ENCODE measurements at places on chromosomes 2 and 18. TPM values are rescaled to one million over a fixed set of nuclear protein-coding genes. Genes with fewer than 3 reads are reported as not detected.

Gene RSAD2
- 1.2 TPM for total RNA-seq

Gene COBLL1
- 4.3 TPM for total RNA-seq

Gene TFPI
- total RNA-seq: 64.8 TPM

Gene CCT4
- total RNA-seq: 77.0 TPM

Gene MAPK4
- 2.4 TPM for total RNA-seq

Gene GPR17
- total RNA-seq: 0.20 TPM

Gene NEURL3
- not detected for total RNA-seq

Gene FHL2
- total RNA-seq: 14.9 TPM

Gene TSHZ1
- 7.6 TPM for total RNA-seq

Gene KIF1A
- not detected for total RNA-seq

DNA sequence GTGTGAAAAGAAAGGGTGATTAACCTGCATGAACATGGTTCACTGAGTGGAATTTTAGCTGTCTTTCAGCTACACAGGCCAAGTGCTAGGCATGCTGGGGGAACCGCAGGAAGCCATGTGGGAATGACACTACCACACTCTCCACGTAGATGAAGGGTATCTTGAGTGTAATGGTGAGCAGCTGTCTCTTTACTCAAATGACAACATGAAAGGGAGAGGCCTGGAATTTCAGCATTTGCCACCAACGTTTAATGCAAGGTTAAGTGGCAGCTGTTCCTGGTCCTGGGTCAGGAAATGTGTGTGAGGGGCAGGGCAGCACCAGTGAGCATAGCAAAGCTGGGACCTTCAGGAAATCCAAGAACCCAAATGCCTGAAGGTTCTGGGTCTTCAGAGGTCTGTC is 588.4 kb downstream of the SLC4A3 start:
- no peak for DNase-seq
- no peaks in the 10 kb centered on the region for H3K27me3 ChIP-seq
- no peaks in the 10 kb centered on the region for H3K36me3 ChIP-seq
- H3K4me1 ChIP-seq: no peaks in the 10 kb centered on the region
- no peak overlapping the region for H3K27ac ChIP-seq
- H3K4me3 ChIP-seq: no peak overlapping the region

DNA sequence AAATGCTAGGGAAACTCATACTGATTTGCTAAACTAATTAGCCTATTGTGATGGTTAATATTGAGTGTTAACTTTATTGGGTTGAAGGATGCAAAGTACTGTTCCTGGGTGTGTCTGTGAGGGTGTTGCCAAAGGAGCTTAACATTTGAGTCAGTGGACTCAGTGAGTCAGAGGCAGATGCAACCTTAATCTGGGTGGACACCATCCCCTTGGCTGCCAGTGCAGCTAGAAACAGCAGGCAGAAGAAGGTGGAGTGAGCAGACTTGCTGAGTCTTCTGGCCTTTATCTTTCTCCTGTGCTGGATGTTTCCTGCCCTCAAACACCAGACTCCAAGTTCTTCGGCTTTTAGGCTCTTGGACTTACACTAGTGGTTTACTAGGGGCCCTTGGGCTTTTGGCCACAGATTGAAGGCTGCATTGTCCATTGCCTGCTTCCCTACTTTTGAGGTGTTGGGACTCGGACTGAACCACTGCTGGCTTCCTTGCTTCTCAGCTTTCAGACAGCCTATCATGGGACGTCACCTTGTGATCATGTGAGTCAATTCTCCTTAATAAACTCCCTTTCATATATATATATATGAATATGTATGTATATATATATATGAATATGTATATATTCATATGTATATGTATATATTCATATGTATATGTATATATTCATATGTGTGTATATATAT is 69.7 kb downstream of the RPRM start:
- no peaks in the 10 kb centered on the region for H3K4me1 ChIP-seq
- no peak overlapping the region for H3K4me3 ChIP-seq
- H3K27ac ChIP-seq: no peak overlapping the region
- no peaks in the 10 kb centered on the region for H3K36me3 ChIP-seq

DNA sequence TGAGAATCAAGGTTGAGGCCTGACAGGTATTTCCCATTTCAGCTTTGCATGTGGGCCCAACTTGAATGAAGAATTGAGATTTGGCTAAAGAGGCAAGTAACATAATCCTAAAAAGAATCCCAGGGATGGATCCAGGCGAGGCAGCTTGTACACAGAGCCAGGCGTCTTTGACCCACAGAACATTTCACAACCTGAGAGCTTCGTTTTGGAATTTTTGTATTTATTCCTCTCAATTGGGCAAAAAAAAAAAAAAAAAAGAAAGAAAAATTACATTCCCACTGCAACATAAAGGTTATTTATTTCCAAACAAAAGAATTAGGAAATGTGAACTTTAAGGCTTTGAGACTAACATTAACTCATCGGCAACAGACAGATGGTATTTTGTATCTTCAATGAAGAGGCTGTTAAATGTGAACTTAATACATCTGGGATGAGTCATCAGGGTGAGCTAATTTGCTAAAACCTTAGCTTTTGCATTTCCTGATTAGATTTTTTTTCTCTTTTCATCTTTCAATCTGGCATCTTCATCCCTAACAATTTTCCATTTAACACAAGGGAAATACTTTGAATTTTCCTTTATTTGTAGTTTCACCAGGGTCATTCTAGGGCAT is 478.5 kb upstream of the TNP1 start:
- H3K27ac ChIP-seq: peak overlapping the region; percentile 47
- no peaks in the 10 kb centered on the region for H3K27me3 ChIP-seq
- no peaks in the 10 kb centered on the region for H3K36me3 ChIP-seq
- DNase-seq: no peak
- peaks cover 7% of the 10 kb centered on the region for H3K4me1 ChIP-seq

- H3K27ac ChIP-seq: no peak overlapping the region
- H3K27me3 ChIP-seq: no peaks in the 10 kb centered on the region
- H3K4me1 ChIP-seq: no peaks in the 10 kb centered on the region
- no peak overlapping the region for H3K4me3 ChIP-seq
- no peaks in the 10 kb centered on the region for H3K36me3 ChIP-seq
These were observed 456.3 kb upstream of the MYT1L start for GRCh38 chr2:2787301-2787907.

GRCh38 chr2:104321116-104321795 is 532.7 kb upstream of the POU3F3 start:
- no peak for DNase-seq
- H3K27me3 ChIP-seq: no peaks in the 10 kb centered on the region
- H3K36me3 ChIP-seq: no peaks in the 10 kb centered on the region
- no peak overlapping the region for H3K4me3 ChIP-seq
- H3K27ac ChIP-seq: no peak overlapping the region
- H3K4me1 ChIP-seq: no peaks in the 10 kb centered on the region

GRCh38 chr2:235966396-235966795 is 201.8 kb downstream of the GBX2 start:
- no peaks in the 10 kb centered on the region for H3K36me3 ChIP-seq
- no peaks in the 10 kb centered on the region for H3K27me3 ChIP-seq
- no peak overlapping the region for H3K4me3 ChIP-seq
- no peak overlapping the region for H3K27ac ChIP-seq

GRCh38 chr2:163565192-163565591 is 170.6 kb downstream of the FIGN start:
- H3K4me1 ChIP-seq: no peaks in the 10 kb centered on the region
- no peak overlapping the region for H3K27ac ChIP-seq
- H3K4me3 ChIP-seq: no peak overlapping the region
- no peak for DNase-seq

DNA sequence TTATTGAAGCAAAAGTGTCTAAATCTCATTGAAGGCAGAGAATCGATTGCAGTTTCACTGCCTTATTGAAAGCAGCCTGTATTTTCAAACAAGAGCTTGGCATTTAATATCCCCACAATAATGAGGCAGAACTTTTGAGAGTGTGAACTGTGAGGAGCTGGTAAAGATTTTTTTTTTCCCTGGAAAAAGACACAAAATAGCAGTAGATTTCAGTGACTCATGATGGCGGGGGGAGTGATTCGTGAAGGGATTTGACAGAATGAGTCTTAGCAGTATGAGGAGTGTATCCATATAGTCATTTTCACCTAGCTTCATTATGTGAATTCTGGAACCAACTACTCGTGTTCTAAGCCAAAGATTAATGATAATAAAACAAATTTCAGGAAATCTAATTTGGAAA is 242.9 kb downstream of the ARL6IP6 start:
- H3K36me3 ChIP-seq: no peaks in the 10 kb centered on the region
- H3K4me3 ChIP-seq: no peak overlapping the region
- no peak overlapping the region for H3K27ac ChIP-seq
- DNase-seq: no peak
- H3K27me3 ChIP-seq: no peaks in the 10 kb centered on the region
- H3K4me1 ChIP-seq: no peaks in the 10 kb centered on the region

GRCh38 chr2:90077948-90078347 is 1386.5 kb downstream of the RPIA start:
- no peaks in the 10 kb centered on the region for H3K27me3 ChIP-seq
- no peak overlapping the region for H3K27ac ChIP-seq
- H3K36me3 ChIP-seq: no peaks in the 10 kb centered on the region
- no peak for DNase-seq
- no peaks in the 10 kb centered on the region for H3K4me1 ChIP-seq
- no peak overlapping the region for H3K4me3 ChIP-seq

DNA sequence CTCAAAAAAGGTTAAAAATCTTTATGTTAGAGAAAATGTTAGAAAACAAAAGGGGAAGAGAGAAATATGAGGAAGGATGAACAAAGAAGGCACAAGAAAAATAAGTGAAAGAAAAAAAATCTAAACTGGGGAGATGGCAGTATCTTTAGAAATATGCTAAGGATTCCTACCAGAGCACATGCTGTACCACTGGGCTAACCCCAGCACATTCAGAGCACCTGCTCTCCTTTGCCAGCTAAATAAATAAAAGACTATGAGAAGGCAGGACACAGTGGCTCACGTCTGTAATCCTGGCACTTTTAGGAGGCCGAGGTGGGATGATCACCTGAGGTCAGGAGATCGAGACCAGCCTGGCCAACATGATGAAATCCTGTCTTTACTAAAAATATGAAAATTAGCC is 92.2 kb upstream of the CDKL4 start:
- peak overlapping the region; percentile 20 for H3K27ac ChIP-seq
- DNase-seq: no peak
- H3K27me3 ChIP-seq: no peaks in the 10 kb centered on the region
- H3K4me1 ChIP-seq: peaks cover 28% of the 10 kb centered on the region
- H3K4me3 ChIP-seq: no peak overlapping the region
- H3K36me3 ChIP-seq: no peaks in the 10 kb centered on the region

GRCh38 chr2:165839610-165840009 is 45.6 kb upstream of the GALNT3 start:
- no peak for DNase-seq
- no peaks in the 10 kb centered on the region for H3K4me1 ChIP-seq
- H3K27ac ChIP-seq: no peak overlapping the region
- H3K27me3 ChIP-seq: no peaks in the 10 kb centered on the region
- no peaks in the 10 kb centered on the region for H3K36me3 ChIP-seq

DNA sequence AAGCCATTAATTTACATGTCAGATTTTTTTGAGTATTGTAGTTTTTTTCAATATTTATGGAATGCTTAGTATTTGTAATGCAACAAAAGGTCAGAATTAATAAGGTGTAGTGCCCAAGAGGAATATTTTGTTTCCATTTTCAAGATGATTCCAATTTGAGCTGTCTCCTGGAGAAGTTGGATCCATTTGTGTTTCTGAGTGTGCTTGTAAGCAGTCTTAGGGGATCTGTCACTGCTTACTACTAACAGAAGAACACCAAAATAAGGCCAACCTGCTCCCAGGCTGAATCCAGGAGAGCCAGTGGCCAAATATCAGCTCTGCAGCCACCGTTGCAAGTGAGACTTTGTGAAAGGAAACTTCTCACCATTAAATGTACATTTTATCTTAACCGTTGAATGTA is 129.9 kb downstream of the AGAP1 start:
- H3K4me3 ChIP-seq: no peak overlapping the region
- no peaks in the 10 kb centered on the region for H3K27me3 ChIP-seq
- H3K27ac ChIP-seq: no peak overlapping the region
- peaks cover 20% of the 10 kb centered on the region for H3K4me1 ChIP-seq

GRCh38 chr2:119276864-119277263 is 53.2 kb downstream of the STEAP3 start:
- H3K36me3 ChIP-seq: no peaks in the 10 kb centered on the region
- H3K4me1 ChIP-seq: no peaks in the 10 kb centered on the region
- H3K27ac ChIP-seq: no peak overlapping the region
- DNase-seq: no peak

DNA sequence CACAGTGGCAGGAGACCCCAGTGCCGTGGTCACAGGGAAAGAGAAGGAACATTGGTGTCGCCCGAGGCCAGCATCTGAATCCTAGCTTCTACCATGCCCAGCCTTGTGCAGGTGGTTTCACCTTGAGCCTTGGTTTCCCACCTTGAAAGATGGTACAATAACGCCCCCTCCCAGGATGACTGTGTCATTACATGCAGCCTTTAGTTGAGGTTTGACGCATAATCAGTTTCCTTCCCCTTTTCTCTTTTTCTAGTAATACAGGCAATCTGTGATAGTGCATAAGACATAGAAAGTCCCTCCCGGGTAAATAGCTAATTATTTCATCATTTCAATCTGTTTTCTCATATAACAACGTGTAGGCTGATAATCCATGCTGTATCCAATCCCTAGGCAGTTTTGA is 29.8 kb upstream of the ZNF407 start:
- no peak overlapping the region for H3K27ac ChIP-seq
- H3K4me3 ChIP-seq: no peak overlapping the region
- no peak for DNase-seq
- no peaks in the 10 kb centered on the region for H3K4me1 ChIP-seq
- no peaks in the 10 kb centered on the region for H3K36me3 ChIP-seq

GRCh38 chr2:167832868-167833287 is 414.5 kb downstream of the STK39 start:
- no peaks in the 10 kb centered on the region for H3K36me3 ChIP-seq
- H3K27ac ChIP-seq: no peak overlapping the region
- H3K27me3 ChIP-seq: no peaks in the 10 kb centered on the region
- H3K4me1 ChIP-seq: peaks cover 43% of the 10 kb centered on the region
- H3K4me3 ChIP-seq: no peak overlapping the region

GRCh38 chr2:191038241-191038725 is 24.3 kb upstream of the STAT1 start:
- no peak for DNase-seq
- no peaks in the 10 kb centered on the region for H3K36me3 ChIP-seq
- H3K4me1 ChIP-seq: no peaks in the 10 kb centered on the region
- H3K4me3 ChIP-seq: no peak overlapping the region
- H3K27ac ChIP-seq: no peak overlapping the region

DNA sequence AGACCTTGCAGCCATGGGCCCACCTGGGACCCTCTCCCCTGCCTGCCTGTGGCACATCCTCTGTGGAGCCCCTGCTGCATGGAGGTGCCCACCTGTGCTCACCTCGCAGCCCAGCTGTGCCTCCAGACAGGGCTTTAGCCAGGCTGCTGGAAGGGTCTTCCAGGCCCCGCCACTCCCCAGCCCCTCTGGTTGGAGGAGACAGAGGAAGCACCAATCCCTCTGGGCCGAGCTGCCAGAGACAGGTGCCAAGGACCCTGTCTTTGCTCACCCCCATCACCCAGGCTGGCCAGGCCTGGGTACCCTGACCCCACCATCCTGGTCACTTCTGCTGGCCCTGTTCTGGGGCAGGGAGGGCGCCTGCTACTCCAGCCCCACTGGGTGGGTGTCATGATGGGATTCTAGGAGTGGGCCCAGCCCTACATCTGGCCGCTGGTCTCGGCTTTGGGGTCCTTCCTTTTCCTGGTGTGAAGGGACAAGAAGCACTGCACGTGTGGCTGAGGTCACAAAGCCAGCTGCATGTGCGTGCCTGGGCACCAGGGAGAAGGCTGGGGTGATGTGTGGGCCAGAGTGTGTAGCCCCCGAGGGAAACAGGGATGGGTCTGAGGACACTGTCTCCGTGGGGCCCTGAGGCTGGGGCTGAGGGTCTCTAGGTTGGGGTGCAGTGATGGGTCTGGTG is 9.3 kb upstream of the NEU4 start:
- H3K27me3 ChIP-seq: peaks cover 8% of the 10 kb centered on the region
- peaks cover 13% of the 10 kb centered on the region for H3K4me1 ChIP-seq
- no peaks in the 10 kb centered on the region for H3K36me3 ChIP-seq
- DNase-seq: no peak

- H3K36me3 ChIP-seq: no peaks in the 10 kb centered on the region
- H3K4me1 ChIP-seq: peaks cover 7% of the 10 kb centered on the region
- H3K27ac ChIP-seq: no peak overlapping the region
These were observed 87.9 kb downstream of the WDPCP start for GRCh38 chr2:63500398-63500797.
